HepG2 (cell line): ENCODE measurements at places on chromosomes 6 and 20. TPM values are rescaled to one million over a fixed set of nuclear protein-coding genes. Genes with fewer than 3 reads are reported as not detected.

The KIF13A gene
- 19.5 and 21.1 TPM in 2 replicates for polyA plus RNA-seq

The CNR1 gene
- polyA plus RNA-seq: not detected in 2 replicates

The PDYN gene
- polyA plus RNA-seq: not detected in 2 replicates

The SSTR4 gene
- not detected in 2 replicates for polyA plus RNA-seq

The TGM2 gene
- polyA plus RNA-seq: 46.4 and 52.3 TPM in 2 replicates

The TUBB2B gene
- 23.6 and 39.5 TPM in 2 replicates for polyA plus RNA-seq

DNA sequence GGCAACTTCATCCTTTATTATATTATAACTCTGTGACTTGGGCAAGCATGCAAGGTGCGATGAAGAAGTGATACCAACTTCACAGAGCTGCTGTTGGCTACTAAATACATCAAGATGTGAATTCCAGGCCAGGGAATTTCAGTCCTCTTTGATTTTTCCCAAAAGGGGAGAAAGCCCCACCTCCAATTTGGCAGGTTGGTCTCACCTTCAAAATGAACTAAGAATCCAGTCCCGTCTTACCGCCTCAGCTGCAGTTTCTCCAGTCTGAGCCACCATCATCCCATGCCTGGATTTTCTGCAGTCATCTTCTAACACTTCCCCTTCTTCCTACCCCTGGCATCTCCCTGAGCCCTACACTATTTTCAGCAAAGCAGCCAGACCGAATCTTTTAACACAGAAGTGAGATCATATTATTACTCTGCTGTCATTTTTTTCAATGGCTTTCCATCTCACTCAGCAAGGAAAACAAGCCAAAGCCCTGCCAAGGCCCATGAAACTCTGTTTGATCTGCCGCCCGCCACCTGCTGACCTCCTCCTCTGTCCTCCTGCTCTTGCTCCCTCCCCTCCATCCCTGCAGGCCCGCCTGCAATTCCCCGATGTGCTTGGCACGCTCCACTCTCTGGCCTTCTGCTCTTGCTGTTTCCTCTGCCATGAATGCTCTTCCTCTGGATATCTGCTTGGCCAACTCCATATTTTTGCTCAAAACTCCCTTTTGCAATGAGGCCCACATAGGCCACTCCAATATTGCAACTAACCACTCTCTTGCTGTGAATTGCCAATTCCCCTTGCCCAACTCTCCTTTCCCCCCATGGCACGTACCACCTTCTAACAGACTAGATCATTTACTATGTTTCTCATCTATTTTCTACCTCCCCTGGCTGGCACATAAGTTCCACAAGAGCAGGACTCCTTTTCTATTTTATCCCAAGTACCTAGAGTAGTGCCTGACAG lies 46.0 kb upstream of the TAGAP start:
- H3K4me1 ChIP-seq: no peaks in the 10 kb centered on the region
- no peak overlapping the region for H3K27ac ChIP-seq
- peaks cover 8% of the 10 kb centered on the region for H3K27me3 ChIP-seq
- no peak overlapping the region for H3K4me3 ChIP-seq
- DNase-seq: no peak

DNA sequence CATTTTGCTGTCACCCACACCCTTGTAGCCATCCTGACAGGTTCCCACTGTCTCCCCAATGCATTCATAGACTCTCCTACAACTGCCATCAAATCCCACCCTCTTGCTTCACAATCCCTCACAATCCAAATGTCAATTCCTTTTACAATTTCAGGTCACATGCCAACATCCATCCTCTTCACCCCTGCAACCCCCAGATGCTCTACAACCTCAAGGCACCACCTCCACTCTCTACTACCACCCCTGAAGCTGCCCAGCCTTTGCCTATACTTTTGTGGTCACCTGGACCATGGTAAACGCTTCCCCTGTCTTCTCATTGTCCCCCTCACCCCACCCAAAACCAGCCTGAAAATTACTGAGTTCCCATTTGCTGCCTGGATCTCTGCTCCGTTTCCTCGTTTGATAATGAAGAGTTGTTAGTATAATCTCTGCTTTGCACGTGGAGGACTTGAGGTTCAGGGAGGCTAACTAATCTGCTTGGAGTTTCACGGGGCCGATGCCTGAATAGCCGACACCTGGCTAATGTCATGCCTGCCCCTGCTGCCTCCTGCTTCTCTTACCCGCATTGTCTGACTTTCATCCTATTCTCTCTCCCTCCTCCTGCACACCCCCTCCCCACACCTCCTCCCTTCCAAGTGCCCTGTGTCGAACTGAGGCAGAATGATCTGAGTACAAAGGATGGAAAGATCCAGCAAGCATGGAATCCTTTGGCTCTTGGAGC lies 82.4 kb upstream of the TOX2 start:
- peaks cover 2% of the 10 kb centered on the region; the same call in 1 of the 2 replicates for H3K27me3 ChIP-seq
- DNase-seq: no peak
- no peaks in the 10 kb centered on the region for H3K4me1 ChIP-seq
- H3K4me3 ChIP-seq: no peak overlapping the region
- H3K27ac ChIP-seq: no peak overlapping the region
- no peaks in the 10 kb centered on the region for H3K36me3 ChIP-seq

DNA sequence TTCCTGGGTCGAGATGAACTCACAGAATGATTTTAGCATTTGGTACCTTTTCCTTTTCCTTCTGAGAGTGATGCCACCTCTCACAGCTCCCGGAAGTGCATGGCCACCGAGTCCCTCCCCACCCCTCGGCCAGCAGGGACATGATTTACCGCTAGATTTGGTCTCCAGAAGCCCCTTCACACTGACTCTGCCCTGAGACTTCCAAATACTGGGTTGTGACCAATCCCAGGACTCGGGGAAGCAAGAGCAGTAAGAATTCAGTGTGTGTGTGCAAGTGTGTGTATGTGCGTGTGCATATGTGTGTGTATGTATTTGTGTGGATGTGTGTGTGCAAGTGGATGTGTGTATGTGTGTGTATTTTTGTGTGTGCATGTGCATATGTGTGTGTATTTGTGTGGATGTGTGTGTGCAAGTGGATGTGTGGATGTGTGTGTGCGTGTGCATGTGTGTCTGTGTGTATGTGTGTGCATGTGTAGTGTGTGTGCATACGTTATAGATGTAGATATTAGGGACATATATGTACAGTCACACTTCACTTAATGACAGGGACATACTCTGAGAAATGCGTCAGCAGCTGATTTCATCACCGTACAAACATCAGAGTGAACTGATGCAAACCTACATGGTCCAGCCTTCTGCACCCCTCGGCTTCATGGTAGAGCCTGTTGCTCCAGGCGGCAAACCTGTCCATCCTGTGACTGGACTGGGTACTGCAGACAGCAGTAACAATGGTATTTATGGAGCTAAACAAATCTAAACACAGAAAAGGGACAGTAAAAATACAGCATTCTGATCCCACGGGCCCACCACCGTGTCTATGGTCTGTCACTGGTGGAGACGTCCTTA lies 374.5 kb downstream of the TAF4 start:
- no peak overlapping the region for H3K27ac ChIP-seq
- no peak overlapping the region for H3K4me3 ChIP-seq
- peaks cover 24% of the 10 kb centered on the region; the same call in 1 of the 2 replicates for H3K27me3 ChIP-seq
- no peaks in the 10 kb centered on the region for H3K4me1 ChIP-seq
- no peaks in the 10 kb centered on the region for H3K36me3 ChIP-seq

DNA sequence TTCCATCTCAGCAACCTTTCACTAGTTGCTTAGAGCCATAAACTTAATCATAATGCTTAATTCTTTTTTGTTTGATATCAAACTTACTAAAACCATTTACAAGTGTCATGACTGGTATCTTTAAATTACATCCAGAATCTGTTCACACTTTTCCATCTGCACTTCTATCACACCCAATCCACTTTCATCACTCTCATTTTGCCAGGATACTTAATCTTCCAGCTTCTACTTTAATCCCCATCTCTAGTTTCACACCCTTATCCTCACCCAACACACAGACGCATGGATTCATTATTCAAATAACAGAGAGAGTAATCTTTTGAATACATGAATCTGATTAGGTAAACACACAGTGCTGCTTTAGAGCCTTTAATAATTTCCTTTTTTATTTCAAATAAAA lies 828.4 kb downstream of the HACE1 start:
- DNase-seq: no peak
- H3K4me1 ChIP-seq: no peaks in the 10 kb centered on the region
- H3K27ac ChIP-seq: no peak overlapping the region
- H3K27me3 ChIP-seq: no peaks in the 10 kb centered on the region
- no peak overlapping the region for H3K4me3 ChIP-seq

- no peaks in the 10 kb centered on the region for H3K27me3 ChIP-seq
- peak overlapping the region; percentile 2; the same call in 1 of the 2 replicates for H3K4me3 ChIP-seq
- peak overlapping the region; percentile 2 for H3K27ac ChIP-seq
- H3K4me1 ChIP-seq: peaks cover 100% of the 10 kb centered on the region
- no peak for DNase-seq
- peaks cover 48% of the 10 kb centered on the region for H3K36me3 ChIP-seq
Measured at GRCh38 chr6:11215773-11216172, 16.7 kb downstream of the NEDD9 start.

DNA sequence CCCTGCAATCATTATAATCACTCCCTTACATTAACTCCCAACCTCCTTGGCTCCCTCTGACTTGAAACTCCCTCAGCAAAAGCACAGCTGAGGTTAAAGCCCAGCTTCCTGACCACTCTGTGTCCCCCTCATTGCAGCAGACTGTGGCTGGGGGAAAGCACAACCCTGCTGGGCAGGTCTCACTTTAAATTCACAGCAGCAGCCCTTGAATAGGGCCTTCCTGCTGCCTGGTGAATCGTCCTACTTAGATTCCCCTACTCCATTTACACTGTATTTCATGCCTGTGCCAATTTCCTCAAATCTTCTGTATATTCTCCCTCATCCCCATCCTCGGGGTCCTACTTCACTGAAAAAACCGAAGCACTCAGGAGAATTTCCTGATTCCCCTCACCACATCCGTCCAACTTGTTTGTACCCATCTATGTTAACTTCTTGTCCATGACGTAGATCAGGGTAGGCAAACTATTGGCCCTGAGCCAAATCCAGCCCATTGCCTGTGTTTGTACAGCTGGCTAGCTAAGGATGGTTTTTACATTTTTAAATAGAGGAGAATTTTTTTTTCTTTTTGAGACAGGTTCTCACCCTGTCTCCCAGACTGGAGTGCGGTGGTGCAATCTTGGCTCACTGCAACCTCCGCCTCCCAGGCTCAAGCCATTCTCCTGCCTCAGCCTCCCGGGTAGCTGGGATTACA lies 31.5 kb upstream of the GCM1 start:
- no peak for DNase-seq
- no peak overlapping the region for H3K27ac ChIP-seq
- no peaks in the 10 kb centered on the region for H3K36me3 ChIP-seq

DNA sequence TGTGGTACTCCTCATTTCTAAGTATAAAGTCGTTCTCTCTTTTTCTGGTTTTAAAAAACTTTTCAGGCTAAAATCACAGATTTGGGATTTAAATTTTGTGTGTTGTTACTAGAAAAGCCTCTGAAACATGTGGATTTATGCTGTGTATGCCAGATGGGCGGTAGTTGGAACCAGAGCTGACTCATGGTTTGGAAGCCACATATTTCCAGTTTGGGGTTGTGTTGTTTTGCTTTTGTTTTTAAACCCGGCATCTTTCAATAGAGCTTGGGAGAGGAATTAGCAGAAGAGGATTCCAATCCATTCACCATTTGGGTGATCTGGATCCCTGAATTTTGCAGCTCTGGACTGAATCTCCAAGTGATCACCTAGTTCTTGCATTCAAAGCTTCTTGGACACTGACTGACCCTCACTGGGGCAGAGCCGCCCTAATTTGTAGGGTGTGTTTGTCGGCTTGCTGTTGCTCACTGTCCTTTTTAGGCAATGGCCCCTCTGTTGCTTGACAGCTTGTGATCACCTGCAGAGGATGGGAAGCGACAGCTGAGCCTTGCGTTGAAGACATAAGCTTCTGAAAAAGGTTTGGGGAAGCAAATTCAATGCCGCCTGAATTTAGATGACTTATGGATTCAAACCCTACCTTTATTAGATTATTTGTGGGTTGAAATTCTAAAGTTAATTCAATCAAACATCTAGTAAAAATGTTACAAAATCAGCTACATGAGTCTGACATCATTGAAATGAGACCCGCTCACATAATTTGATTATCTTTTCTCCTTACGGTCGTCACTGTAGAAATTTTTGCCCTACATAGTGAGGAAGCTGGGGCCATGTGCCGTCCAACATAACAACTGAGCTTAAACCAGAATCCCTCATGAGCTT lies 79.9 kb upstream of the CD83 start:
- no peak overlapping the region for H3K4me3 ChIP-seq
- H3K27ac ChIP-seq: no peak overlapping the region
- H3K27me3 ChIP-seq: no peaks in the 10 kb centered on the region; the same call in 1 of the 2 replicates

- no peak overlapping the region for H3K27ac ChIP-seq
- DNase-seq: peak; percentile 44
- no peak overlapping the region for H3K4me3 ChIP-seq
- no peaks in the 10 kb centered on the region for H3K36me3 ChIP-seq
- peaks cover 66% of the 10 kb centered on the region for H3K27me3 ChIP-seq
- no peaks in the 10 kb centered on the region for H3K4me1 ChIP-seq
Measured at GRCh38 chr20:3687655-3688054, 5.8 kb upstream of the ADAM33 start.

DNA sequence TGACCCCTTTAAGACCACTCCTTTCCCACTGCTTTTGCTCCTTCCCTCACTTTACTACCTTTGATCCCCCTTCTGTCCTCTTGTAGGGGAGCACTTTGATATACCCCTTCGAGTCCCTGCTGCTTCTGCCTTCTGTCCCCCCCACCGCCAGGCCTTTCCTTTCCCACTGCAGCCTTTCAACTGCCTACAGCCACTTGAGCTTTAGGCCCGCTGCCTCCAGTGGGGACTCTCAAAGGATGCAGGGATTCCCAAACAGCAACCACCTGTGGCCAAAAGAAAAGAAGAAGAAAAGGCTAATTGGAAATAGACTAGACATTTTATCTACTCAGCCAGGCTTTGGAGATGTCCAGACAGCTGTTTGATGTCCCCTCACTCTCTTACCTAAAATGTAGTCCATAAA lies 77.0 kb upstream of the DTNBP1 start:
- DNase-seq: no peak
- H3K4me1 ChIP-seq: peaks cover 11% of the 10 kb centered on the region
- no peak overlapping the region for H3K4me3 ChIP-seq
- H3K27me3 ChIP-seq: no peaks in the 10 kb centered on the region

- H3K27ac ChIP-seq: no peak overlapping the region
- H3K36me3 ChIP-seq: no peaks in the 10 kb centered on the region
- no peak for DNase-seq
- H3K4me1 ChIP-seq: no peaks in the 10 kb centered on the region
- H3K27me3 ChIP-seq: peaks cover 10% of the 10 kb centered on the region; the same call in 1 of the 3 replicates
Measured at GRCh38 chr6:15770347-15771143, 107.7 kb upstream of the DTNBP1 start.

GRCh38 chr6:133906050-133906449 lies 17.1 kb downstream of the TCF21 start:
- H3K4me3 ChIP-seq: no peak overlapping the region
- no peaks in the 10 kb centered on the region for H3K36me3 ChIP-seq
- H3K27ac ChIP-seq: no peak overlapping the region

DNA sequence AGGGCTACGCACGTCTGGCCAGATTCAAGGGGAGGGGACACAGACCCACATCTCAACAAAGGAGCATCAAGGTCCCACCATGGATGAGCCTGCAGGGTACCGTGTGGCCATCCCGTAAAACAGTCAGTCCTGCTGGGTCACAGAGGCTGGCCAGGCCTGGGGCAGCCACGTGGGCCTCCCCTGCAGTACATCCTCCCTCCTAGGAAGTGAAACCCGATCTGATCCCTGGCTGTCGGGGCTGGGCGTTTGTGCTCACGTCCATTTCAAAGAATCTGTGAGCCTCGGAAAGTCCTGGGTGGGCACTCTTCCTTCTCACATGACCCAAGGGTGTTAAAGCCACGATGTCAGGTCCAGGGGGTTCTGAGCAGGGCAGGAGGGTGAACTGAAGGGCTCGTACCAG lies 14.3 kb downstream of the SULF2 start:
- no peaks in the 10 kb centered on the region for H3K36me3 ChIP-seq
- H3K4me3 ChIP-seq: no peak overlapping the region
- no peaks in the 10 kb centered on the region for H3K27me3 ChIP-seq
- H3K4me1 ChIP-seq: peaks cover 8% of the 10 kb centered on the region
